HS-27A (cell line): ENCODE measurements at places on chromosomes 12 and 14.
A peak's percentile ranks its signal among the peaks of the same experiment; 100 is the strongest.

- DNase-seq = no peak
Observed at GRCh38 chr12:123816896-123817537, 54.9 kb downstream of the DNAH10 start.

DNA sequence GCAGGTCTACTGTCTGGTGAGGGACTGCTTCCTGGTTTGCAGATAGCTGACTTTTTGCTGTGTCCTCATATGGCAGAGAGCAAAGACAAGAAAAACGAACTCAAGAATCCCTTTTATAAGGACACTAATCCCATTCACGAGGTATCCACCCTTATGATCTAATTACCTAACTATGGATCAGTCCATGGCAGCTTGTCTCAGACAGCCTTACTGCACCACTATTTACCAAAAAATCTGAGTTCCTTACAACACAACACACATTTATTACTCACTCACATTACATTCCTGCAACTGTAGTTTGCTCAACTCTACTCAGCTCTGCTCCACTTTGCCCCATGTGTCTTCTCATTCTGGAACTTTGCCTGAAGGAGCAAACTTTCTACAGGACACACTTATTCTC lies 10.1 kb upstream of the SLC6A15 start:
- DNase-seq = no peak

GRCh38 chr14:39857376-39858055 lies 425.3 kb upstream of the FBXO33 start:
- no peak for DNase-seq

- no peak for DNase-seq
Observed at GRCh38 chr14:93073910-93074769, 41.6 kb downstream of the ITPK1 start.

GRCh38 chr12:52672321-52672933 lies 7.8 kb downstream of the KRT1 start:
- no peak for DNase-seq

DNA sequence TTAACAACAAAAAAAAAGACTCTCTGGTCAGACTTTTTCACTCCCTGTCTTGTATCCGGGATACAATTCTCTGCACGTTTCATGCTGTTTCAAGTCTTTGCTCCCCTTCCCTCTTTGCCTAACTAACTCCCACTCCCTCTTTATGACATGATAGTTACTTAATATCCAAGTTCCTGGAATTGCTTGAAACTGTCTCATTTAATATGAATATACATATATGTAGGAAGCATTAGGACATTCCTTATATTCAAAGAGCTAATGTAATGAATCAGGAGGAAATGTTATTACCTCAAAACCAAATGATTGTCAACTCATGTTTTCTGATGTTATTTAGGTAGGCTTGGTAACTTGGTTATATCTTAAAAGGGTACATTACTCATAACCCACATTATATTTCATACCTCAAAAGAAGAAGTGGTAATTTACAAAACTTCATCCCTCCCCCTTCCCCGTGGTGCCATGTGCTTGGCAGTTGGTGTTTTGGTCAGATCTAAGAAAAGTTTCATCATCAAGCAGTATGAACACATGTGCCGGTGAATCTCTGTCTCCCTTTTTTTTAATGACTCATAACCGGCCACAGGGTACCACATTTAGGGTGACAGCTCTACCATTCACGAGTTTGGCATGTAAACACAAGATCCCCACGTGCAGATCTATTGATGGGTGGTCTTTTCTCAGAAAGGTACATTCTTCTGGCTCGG lies 56.5 kb downstream of the HCAR2 start:
- DNase-seq = peak; percentile 57

DNA sequence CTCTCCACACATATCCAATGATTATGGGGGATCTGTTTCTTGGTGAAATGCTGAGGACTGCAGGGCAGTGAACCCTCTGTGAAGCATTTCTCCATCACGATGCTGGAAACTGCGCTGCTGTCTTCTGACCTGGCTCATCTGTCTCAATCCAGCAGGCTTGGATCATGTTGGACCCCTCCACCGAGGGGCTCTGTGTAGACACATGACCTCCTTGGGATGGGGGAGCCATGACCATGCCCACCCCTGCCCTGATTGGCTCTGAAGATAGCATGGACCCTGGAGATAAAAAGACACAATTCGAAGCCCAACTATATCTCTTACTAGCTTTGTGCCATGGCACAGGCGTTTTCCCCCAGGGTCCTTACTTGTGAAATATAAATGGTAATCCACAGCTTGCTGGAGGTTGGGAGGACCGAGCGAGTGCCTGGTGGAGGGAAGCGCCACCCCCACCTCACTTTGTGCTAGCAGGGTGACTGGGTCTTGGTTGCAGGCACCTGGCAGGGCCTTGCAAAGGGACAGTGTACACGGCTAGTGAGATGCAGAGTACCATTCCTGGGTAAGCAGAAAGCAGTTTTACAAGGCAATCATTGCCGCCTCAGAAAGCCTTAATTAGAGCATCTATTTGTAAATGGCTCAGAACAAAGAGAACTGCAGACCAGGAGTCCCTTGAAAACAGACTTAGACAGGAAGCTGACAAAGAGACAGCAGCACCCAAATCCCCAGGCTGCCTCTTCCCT lies 2.4 kb upstream of the KRT83 start:
- no peak for DNase-seq

- no peak for DNase-seq
Observed at GRCh38 chr12:104720339-104721038, 237.6 kb downstream of the SLC41A2 start.

GRCh38 chr14:44962334-44963043 lies 499 bp downstream of the TOGARAM1 start:
- no peak for DNase-seq

DNA sequence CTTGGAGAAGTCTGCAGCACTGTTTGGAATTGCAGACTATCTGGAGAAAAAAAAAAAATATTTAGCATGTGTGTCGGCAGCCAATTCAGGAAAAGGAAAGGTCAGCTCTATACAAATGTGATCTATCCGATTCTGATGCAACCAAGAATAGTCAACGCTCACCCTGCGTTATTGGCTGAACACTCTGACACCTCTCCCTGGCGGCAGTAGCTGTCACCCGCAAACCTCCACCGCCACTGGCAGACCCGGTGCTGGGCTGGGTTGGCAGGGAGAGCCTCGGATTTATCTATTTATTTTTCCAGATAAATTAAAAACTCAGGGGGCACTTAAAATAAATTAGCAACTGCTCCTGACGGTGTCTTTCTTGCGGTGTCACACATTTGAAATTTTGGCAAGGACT lies 409.7 kb downstream of the VRK1 start:
- DNase-seq = no peak

DNA sequence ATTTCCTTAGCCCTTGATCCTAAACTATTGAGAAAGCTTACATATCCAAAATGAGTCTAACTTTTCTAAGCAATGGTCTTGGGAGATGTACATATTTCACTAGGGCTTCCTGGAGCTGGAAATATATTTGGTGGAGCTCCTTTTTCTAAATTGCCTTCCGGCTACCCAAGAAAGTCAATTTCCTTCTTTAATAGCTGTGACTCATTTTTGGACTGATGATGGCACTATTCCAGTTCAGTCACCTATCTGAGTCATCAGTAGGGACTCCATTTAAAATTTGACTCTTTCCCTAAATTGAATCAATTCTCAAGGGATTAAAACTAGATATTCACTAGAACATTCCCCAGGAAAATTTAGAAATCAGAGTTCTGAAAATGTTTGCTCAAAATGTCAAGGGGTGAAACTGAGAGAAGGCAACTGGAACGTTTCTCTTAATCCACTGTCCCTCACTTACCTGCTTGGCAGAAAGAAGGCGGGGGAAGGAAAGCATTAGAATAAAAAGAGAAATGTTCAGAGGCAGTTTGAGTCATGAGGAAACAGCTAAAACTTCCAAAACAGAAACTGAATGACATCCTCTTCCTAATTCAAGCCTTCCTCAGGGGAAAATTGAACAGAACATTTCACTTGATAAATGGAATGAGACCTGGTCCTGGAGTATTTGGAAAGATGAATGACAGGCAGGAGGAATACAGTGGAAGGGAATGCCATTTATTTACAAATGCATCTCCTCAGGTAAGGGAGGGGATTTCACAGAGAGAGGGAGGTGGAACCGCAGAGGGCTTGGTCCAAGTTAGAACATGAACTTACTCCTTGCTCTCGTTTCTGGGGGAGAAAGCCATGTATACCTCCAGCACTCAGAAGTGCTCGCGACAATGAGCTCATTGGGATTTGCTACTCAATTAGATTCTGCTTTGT lies 91.2 kb downstream of the RGS6 start:
- DNase-seq = no peak

- DNase-seq = no peak
Observed at GRCh38 chr12:124170760-124171159, 124.1 kb upstream of the RFLNA start.

DNA sequence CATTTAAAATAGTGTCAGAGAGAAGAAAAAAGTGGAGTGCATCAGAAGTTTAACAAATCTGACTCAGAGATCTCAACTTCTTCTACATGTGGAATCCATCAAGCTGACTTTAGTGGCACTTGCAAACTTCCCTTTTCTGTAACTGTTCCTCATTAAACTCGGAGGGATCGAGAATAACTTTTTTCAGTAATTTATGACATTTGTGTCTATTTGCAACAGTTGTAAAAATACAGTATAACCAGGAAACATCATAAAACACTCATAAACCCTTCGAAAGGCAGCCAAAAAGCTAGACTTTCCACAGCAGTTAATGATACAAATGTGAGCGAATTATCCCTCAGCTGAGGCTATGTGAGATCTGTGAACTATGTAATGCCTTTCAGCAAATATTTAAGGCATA lies 1936.8 kb upstream of the SEL1L start:
- no peak for DNase-seq

GRCh38 chr14:106538201-106538600 lies 1011.8 kb downstream of the TMEM121 start:
- no peak for DNase-seq

DNA sequence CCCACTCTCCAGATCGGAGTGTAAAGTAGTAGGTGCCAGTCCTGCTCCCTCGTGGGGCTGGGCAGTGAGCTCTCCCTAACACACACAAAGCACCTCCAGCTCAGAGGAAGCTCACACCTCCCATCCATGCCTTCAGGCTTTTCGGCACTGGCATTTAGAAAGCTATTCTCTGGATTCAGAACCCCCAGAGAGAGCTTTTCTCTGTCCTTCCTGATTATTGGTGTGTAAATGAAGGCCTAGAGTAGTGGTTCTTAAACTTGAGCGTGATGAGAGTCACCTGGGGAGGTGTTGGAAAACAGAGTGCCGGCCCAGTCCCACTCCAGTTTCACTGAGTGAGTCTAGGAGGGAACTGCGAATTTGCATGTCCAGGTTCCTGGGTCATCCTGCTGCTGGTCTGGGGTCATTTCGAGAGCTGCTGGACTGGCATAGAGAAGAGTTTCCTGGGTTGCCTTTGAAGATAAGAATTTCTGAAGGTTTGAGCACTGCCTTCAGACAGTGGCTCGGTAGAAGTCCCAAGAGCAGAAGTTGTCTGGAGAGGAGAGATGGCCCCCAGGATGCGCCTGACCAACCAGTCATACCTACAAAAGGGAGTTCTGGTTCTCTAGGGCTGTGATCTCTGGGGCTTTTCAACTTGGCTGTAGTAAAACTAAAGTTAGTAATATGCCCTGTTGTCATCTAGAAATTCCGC lies 15.1 kb downstream of the CD9 start:
- no peak for DNase-seq

- DNase-seq = no peak
Observed at GRCh38 chr12:26719852-26720251, 113.1 kb downstream of the ITPR2 start.

DNA sequence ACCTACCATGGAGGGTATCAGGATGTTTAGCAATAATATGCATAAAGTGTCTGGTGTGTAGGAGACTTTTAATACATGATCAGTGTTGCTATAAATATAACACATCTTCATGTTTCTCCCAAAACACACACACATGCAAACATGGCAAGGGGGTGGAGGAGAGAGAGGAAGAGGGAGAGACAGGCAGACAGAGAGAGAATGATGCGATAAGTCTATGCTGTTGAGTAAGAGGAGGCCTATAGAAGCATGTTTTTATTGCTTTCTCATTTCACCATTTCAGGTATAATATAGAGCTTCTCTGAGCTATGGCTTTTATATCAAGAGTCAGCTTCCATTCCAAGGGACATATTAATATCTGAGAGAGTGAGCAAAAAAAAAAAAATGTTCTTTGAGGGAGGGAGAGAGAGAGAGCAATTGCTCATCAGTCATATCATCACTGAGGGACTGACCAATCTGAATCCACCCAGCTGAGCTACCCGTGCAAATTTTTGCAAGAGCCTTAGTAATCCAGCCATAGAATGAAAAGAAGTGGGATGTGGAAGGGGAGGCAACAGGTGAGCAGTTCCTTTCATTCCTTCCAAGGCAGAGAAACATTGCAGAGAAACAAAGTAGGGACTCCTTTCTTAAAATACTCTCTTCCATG lies 54.8 kb upstream of the RASSF8 start:
- DNase-seq = no peak

- DNase-seq = no peak
Observed at GRCh38 chr12:2553388-2554126, 241.2 kb upstream of the FKBP4 start.

DNA sequence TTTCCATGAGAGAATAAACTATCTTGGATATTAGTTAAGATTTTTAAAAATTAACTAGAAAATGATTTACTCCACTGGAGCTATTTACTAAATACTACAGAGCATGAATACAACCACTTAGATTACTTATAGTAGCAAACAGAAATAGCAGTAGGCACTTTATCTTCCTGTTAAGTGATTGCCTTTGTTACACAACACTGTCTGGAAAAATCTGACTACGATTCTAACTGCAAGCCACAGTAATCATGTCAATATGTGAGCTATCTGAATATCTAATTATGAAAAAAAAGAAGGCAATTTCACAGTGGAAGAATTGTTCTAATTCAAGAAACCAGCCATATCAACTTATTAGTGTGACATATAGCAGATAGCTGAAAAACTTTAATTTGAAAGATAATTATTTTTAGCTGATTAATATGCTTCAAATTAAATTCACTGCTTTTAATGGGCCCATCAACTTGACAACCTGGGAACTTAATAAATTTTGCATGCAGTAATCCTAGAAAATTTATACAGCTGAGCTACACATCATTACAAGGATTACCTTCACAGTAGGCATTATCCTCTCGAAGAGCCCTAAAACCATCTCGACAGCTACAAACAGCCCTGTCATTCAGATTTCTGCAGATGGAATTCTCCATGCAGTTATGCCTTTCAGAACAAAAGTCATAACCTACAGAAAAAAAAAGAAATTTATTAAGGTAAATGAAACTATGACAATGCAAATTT lies 172.8 kb downstream of the NELL2 start:
- no peak for DNase-seq

GRCh38 chr12:16006752-16007151 lies 95.6 kb downstream of the DERA start:
- no peak for DNase-seq

- DNase-seq = no peak
Observed at GRCh38 chr12:93918900-93919299, 229.5 kb upstream of the PLXNC1 start.

GRCh38 chr12:17381211-17381610 lies 708.8 kb downstream of the RERGL start:
- DNase-seq = no peak

DNA sequence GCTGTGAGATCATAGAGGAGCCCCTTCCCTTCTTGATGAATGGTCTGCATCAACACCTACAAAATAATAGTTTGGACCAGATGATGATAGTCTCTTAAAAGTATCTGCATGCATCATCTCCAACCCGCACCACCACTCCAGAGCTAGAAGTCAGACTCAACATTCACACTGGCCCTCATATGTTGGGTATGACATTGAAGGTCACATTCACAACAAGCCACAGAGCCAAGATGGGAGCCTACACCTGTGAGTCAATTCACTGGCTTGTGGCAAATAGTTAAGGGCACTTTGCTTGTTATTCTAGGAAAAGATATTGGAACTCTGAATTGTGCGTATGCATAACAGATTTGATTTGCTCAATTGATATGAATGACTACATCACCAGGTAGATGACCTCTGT lies 1197.9 kb downstream of the VRK1 start:
- DNase-seq = no peak
